ENCODE measurements at places on chromosomes 1 and 21.

GRCh38 chr1:60342569-60342968 lies 269.0 kb upstream of the C1orf87 start:
- DNase-seq = no peak

- DNase-seq = no peak
Observed at GRCh38 chr1:116012716-116013115, 36.4 kb downstream of the SLC22A15 start.

GRCh38 chr21:45433911-45434644 lies 29.1 kb downstream of the COL18A1 start:
- no peak for DNase-seq

DNA sequence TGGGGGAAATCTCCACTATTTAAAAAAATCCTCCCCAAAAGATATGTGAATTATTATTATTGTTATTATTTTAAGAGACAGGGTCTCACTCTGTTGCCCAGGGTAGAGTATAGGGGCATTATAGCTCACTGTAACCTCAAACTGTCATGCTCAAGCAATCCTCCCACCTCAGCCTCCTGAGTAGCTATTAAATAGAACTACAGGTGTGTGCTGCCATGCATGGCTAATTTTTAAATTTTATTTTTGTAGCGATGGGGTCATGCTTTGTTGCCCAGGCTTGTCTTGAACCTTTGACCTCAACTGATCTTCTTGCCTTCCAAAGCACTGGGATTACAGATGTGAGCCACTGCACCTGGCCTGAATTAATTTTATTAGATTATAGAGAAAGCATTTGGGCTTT lies 116.8 kb downstream of the RABGAP1L start:
- no peak for DNase-seq

DNA sequence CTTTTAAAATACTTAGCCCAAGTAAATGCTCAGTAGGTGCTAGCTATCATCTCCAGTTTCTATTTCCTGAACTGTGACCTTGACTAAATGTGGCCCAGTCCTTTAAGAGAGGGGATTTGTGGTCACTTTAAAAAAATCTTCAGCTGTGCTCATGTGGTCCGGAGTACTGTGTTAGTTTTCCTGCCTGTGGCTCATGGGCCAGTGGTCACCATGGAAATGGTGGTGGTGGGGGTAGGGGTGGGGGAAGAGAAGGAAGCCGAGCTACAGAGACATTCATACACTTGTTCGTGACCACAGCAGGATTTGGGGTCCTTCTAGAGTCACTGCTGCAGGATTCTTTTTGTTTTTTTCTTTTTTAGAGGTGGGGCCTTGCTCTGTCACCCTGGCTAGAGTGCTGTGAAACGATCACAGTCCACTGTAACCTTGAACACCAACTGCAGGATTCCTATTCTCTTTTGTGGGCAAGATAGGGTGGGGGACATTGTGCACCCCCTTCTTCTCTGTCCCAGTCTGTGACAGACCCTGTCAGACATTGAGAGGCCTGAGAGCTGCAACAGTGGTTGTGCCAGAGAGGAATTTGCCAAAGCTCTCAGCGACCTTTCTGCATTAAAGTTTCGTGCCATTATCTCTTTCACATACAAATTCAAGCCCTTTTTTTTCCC lies 25.8 kb downstream of the KIF26B start:
- DNase-seq = no peak

DNA sequence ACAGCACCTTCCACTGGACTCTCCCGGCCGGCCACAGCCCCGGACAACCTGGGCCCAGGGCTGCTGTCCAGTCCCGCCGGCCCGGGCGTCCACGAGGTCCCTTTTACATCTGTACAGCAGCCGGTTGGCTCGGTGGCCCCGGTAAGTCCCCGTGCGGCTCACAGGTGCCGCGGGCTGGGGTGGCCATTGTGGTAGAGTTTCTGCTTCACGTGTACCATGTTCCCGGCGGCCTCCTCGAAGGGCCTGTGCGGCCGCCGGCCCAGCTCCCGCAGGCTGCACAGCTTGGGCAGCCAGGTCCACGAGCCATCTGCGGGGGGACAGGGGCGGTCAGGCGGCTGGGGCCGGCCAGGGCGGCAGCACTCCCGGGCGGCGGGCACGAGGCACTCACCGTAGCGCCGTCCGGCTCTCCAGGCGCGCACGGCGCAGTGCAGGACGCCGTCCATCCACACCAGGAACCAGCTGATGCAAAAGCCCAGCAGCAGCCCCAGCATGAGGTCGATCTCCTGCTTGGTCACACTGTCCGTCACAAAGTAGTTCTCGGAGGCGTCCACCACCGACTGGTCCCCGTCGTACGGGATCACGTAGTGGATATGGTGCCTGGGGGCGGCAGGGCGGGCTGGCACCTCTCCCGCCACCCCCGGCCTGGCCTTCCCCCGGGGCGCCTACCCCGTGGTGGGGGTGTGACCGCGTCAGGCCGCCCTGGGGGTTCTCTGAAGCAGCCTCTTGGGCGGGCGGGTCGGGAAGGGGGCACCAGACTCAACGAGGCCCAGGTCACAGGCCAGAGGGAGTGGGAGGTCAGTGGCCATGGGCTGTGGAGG lies 5.0 kb downstream of the TMEM240 start:
- no peak for DNase-seq

GRCh38 chr21:16978309-16978895 lies 534.4 kb upstream of the CXADR start:
- DNase-seq = no peak

GRCh38 chr1:41103766-41104165 lies 82.2 kb upstream of the SLFNL1 start:
- no peak for DNase-seq
